ENCODE measurements at places on chromosomes 2 and 18. TPM values are rescaled to one million over a fixed set of nuclear protein-coding genes. Genes with fewer than 3 reads are reported as not detected.

Gene CCDC121
- 0.45 TPM for total RNA-seq

Gene UPP2
- not detected for total RNA-seq

Gene AUP1
- total RNA-seq = 116 TPM

Gene SP100
- 175 TPM for total RNA-seq

DNA sequence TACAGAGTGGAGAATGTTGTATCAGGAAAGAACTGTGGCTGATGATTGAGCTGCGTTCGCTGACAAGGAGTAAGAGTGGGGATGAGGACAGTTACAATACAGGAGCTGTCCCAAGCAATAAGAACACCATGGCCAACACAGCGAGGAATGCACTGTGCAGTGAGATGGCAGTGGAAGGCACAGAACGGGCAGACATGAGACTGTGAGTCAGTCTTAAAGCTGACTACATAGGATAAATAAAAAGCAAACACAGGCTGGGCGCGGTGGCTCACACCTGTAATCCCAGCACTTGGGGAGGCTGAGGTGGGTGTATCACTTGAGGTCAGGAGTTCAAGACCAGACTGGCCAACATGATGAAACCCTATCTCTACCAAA, 89.8 kb downstream of the CABYR start:
- no peak for ATAC-seq

- ATAC-seq = no peak
Observed at GRCh38 chr18:45322343-45322742, 292.9 kb upstream of the SLC14A2 start.

DNA sequence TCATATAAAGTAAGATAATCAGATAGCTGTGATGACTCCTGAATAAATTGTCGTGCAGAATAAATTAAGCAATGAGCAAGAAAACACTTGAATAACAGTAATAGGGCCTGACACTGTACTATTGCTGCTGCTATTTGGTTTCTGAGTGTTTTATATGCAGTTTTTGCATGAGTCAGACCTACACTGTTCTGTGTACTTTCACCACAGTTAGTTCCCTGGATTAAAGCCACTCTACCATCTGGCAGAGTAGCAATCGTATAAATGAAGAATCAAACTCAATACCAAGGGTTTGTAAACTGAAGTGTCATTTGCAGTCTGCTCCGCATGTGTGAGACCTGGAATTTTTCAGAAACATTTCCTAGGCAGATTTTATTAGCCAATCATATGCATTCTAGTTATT, 398.6 kb upstream of the CDH7 start:
- no peak for ATAC-seq

DNA sequence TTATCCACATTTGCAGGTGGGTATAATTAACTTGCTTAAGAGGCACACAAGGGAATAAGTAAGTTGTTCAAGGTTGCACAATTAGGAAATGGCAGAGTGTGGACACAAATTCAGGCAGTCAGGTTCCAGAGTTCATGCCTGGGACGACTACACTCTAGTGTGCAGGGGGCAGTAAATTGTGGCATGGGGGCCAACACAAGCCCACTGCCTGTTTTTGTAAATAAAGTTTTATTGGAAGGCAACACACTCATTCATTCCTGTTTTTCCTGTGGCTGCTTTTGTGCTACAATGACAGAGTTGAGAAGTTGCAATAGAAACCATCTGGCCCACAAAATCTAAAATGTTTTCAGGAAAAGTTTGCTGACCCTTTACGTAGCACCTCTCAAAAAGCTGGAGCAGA, 41.4 kb downstream of the XDH start:
- no peak for ATAC-seq

- ATAC-seq = no peak
Observed at GRCh38 chr2:23524261-23524706, 139.3 kb downstream of the KLHL29 start.

DNA sequence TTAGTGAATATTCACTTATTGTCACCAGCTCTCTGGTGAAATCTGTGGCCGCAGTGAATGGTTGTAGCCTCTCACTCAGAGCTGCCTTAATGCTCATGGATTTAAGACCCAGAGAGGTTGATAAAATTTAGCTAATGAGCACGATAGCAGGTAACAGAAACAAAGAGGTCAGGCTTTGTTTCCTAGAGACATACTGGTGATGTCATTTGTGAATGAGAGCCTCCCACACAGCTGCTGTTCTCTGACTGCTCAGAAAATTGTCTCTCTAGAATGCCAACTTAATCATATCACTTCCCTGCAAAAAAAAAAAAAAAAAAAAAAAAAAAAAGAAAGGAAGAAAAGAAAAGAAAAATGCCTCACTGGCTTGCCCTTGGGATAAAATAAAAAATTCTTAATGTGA, 411.7 kb upstream of the MYT1L start:
- ATAC-seq = no peak

GRCh38 chr18:65016631-65017371, 734.0 kb upstream of the CDH7 start:
- ATAC-seq = no peak

DNA sequence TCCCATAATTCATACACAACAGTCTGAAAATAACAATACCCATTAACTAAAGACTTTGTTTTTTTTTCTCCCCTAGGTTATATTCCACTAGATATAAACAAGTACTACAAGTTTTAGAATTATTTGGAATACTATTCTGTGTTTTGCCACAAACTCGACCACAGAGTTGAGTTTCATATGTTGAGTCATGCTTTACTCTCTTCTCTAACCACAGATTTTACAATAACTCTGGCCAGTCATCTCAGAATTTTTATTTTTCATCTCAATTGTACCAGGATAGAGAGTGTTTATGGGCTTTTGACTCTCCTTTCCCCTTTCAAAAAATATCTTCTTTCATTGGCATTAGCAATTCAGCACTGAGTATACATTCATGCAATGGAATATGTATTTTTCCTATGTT, 348.7 kb upstream of the GALNT5 start:
- ATAC-seq = peak; percentile 56
